Keratinocyte (primary cell): ENCODE measurements at places on chromosomes 7 and 10.

GRCh38 chr7:28395831-28396230 is 16.5 kb upstream of the CREB5 start:
- no peak overlapping the region for H3K4me3 ChIP-seq
- no peaks in the 10 kb centered on the region for H3K36me3 ChIP-seq
- H3K27ac ChIP-seq = no peak overlapping the region
- peaks cover 4% of the 10 kb centered on the region for H3K4me1 ChIP-seq
- H3K27me3 ChIP-seq = no peaks in the 10 kb centered on the region

GRCh38 chr7:17506095-17506494 is 207.6 kb downstream of the AHR start:
- no peak for DNase-seq
- H3K4me3 ChIP-seq = no peak overlapping the region
- H3K27ac ChIP-seq = no peak overlapping the region
- no peaks in the 10 kb centered on the region for H3K4me1 ChIP-seq
- H3K27me3 ChIP-seq = no peaks in the 10 kb centered on the region
- H3K36me3 ChIP-seq = no peaks in the 10 kb centered on the region

DNA sequence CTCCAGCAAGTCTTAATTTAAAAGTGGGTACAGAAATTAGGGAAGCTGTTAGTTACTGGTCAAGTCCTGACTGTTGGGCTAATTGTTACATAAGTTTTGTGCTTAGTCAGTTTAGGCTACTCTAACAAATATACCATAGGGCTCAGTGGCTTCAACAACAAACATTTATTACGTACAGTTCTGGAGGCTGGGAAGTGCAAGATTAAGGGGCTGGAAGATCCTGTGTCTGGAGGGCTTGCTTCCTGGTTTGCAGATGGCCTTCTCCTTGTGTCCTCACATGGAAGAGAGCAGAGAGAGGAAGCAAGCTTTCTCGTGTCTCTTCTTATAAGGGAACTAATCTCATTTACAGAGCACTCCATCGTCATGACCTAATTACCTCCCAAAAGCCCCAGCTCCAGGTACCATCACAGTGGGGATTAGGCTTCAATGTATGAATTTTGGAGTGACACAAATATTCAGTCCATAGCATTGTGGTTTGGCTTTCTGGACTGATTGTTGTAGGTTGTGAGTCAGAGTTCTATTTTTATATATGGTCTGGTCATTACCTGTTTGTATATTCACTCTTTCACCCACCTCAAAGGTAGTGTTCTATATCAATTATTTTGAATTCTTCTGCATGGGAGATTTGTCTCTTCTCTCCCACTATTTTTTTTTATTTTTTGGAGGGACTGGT is 17.1 kb downstream of the ST7 start:
- H3K27ac ChIP-seq = no peak overlapping the region
- peaks cover 5% of the 10 kb centered on the region for H3K4me1 ChIP-seq
- H3K27me3 ChIP-seq = no peaks in the 10 kb centered on the region

DNA sequence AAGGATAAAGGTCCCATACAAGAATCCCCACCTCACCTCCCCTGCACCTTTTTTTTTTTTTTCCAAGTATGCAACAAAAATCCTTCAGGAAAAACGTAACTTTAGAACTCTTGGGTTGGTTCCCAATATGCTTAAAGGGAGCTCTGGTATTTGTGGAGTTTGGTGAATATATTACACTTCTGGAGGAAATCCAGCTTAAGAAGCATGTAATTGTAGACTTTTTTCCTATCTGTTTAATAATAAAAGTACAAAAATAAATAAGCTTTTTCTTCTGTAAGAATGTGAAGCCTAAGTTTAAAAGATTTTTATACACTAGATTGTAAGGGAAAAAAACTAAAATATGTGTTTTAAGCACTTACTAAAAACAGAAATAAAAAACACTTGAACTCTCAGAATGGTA is 102.3 kb downstream of the SORBS1 start:
- peaks cover 8% of the 10 kb centered on the region for H3K4me1 ChIP-seq
- DNase-seq = no peak

DNA sequence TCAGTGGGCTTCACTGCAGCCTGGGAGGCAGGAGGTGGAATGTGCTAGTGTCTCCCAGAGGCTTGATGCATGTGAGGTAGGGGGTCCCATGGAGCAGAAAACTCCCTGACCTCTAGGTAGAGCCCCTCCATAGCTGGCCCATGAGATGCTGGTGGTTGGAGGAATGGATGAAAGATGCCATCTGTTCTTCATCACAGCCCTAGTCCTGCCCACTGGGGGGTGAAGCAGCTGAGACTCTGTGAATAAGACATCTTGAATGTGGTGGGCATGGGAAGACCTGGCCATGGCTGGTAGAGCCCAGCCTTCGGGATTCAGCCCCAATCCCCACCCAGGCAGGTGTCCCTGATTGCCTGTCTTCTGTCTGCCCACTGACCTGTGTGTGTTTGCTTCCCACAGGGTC is 92.5 kb downstream of the COL13A1 start:
- no peak overlapping the region for H3K4me3 ChIP-seq
- no peak overlapping the region for H3K27ac ChIP-seq
- peaks cover 6% of the 10 kb centered on the region for H3K4me1 ChIP-seq
- no peaks in the 10 kb centered on the region for H3K36me3 ChIP-seq
- DNase-seq = no peak
- H3K27me3 ChIP-seq = no peaks in the 10 kb centered on the region

DNA sequence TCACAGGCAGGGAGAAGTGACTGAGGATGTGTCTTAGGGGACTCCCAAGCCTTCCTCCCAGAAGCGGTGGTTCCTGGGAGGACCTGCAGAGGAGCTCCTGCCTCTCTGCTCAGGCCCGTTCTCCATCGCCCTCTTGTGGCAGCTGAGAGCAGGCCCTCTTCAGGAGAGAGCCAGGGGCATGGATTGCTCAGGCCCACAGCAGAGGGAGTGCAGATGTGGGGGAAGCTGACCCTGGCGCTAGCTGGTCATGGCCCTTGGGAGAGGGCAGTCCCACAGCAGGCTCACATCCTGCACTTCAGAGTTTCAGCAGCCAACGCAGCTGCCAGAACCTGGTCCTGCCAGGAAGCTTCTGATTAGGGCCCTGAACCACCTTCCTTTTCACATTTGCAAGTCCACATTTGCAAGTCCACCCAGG is 94.8 kb upstream of the TARP start:
- H3K27ac ChIP-seq = no peak overlapping the region
- no peaks in the 10 kb centered on the region for H3K36me3 ChIP-seq
- no peak overlapping the region for H3K4me3 ChIP-seq

DNA sequence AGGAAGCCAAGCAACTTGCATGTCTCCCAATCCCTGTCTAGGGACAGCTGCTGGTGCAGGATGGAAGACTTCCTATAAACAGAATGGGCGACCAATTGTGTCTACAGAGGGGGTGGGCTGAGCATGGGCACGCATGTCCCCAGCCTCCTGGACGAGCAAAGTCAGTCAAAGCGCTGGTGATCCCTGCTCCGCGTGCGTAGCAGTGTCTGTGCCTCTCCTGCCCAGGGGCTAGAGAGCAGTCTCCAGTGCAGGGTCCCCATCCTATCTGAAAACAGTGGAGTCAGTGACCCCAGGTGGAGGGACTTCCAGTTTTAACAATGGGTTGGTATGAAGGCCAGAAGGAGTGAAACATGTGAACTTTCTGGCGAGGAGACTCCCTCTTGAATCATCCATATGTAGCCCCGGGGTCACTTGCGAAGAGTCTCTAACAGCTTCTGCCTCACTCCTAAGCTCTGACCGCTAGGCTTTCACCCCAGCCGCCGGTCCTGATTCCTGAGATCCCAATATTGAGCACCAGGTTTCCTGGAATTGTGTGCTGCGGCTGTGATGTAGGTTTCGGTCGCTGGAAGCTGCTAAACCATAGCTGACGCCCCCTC is 714 bp upstream of the CASP2 start:
- no peak for DNase-seq
- H3K27ac ChIP-seq = no peak overlapping the region

DNA sequence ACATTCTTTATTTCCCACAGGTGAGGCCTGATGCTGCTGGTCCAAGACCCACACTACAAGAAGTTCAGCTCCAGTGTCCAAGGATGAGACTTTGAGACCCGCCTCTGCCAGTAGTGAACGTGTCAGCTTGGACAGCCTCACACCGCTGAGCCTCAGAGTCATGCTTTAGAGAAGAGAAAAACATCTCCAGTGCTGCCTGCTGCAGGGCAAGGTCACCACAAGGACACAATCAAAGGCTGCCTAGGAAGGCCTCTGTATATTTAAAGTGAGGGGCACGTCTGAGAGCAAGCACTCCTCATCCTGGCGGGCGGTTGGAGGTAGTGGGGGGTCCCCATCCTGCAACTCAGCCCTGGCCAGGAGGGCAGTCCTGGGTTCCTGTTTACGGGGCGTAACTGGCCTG is 19.3 kb downstream of the FGFR2 start:
- H3K4me3 ChIP-seq = no peak overlapping the region
- peaks cover 62% of the 10 kb centered on the region for H3K4me1 ChIP-seq
- H3K36me3 ChIP-seq = no peaks in the 10 kb centered on the region
- no peak for DNase-seq

GRCh38 chr7:22610263-22610662 is 110.3 kb upstream of the STEAP1B start:
- H3K36me3 ChIP-seq = no peaks in the 10 kb centered on the region

- no peaks in the 10 kb centered on the region for H3K36me3 ChIP-seq
- no peaks in the 10 kb centered on the region for H3K27me3 ChIP-seq
- no peak for DNase-seq
- no peak overlapping the region for H3K4me3 ChIP-seq
- peaks cover 47% of the 10 kb centered on the region for H3K4me1 ChIP-seq
These were observed 29.1 kb downstream of the TFPI2 start for GRCh38 chr7:93861325-93861949.

DNA sequence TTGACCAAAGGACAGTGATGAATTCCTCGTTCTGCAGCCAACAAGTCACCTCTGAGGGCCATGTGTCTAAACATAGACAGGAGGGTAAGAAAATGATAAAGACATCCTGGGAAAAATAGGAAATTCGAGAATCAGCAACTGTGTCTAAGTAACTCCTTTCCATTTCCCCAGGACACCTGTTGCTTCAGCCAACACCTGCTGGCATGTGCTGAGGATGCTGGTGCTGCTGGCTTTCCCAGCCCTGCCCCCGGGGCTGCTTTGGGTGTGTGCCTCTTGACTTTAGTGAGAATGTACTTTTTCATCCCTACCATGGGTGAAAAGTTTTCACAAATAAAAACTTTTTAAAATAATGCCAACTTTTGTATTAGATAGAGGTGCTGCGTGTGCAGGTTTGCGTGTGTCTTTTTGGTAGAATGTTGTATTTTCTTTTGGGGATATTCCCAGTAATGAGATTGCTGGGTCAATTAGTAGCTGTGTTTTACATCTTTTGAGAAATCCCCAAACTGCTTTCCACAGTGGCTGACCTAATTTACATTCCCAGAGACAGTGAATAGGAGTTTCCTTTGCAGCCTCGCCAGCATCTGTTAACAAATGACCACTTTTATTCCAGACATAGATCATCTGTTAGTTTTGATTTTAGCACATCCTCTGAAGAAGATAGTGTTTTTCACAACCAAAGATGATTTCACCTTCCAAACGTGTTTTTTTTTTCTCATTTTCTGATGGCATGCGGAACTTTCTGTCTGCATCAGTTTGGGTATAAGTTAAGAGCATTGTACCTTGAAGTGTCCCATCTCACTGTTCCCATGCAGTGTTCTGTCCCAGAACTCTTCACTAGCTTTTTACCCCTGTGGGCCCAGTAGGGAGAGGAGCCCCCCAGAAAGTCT is 104.2 kb upstream of the ACBD5 start:
- peaks cover 10% of the 10 kb centered on the region for H3K27me3 ChIP-seq
- no peak overlapping the region for H3K4me3 ChIP-seq
- no peak overlapping the region for H3K27ac ChIP-seq
- no peaks in the 10 kb centered on the region for H3K4me1 ChIP-seq

DNA sequence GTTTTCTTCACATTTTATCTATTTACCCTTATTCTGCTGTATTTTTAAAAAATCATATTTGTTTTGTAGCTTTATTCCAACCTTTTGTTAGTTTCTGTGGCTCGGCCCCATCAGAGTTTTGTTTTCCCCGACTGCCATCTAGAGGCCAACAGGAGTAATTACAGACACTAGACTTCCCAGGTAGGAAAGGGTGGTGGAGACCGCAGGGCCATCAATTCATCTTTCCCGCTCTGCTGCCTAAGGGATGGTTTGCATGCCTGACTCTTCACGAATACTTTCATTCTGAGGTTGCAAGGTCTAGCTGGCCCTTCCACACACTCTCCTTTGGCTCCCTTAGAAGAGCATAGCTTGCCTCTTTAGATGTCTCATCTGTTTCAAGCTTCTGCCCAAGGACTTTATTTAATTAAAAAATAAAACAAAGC is 38.3 kb downstream of the LYZL2 start:
- peaks cover 5% of the 10 kb centered on the region for H3K27me3 ChIP-seq
- H3K4me3 ChIP-seq = no peak overlapping the region
- H3K27ac ChIP-seq = no peak overlapping the region
- H3K36me3 ChIP-seq = no peaks in the 10 kb centered on the region
- no peak for DNase-seq
- no peaks in the 10 kb centered on the region for H3K4me1 ChIP-seq

DNA sequence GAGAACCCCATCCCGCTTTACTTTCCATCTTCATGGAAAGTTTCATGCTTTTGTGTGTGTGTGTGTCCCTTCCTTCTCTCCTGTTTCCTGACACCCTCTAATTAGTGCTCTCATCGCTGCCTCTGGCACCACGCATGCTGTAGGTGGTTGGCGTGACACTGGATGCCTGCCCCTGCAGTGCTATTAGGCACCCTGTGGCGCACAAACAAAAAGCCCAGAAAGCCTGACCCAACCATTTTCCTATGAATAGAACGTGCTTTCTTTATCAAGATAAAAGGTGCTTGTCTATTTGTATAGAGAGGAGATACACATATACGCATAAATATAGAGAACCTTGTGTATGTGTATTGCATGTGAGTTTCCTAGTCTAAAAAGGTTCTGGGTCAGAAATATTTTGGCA is 120.8 kb upstream of the CDCA7L start:
- H3K36me3 ChIP-seq = no peaks in the 10 kb centered on the region
- H3K27me3 ChIP-seq = peaks cover 6% of the 10 kb centered on the region
- no peak overlapping the region for H3K4me3 ChIP-seq
- no peak for DNase-seq

- H3K4me3 ChIP-seq = no peak overlapping the region
- no peaks in the 10 kb centered on the region for H3K4me1 ChIP-seq
- no peak for DNase-seq
These were observed 20.0 kb downstream of the TMEM273 start for GRCh38 chr10:49168171-49168540.

- H3K36me3 ChIP-seq = no peaks in the 10 kb centered on the region
- no peaks in the 10 kb centered on the region for H3K27me3 ChIP-seq
- DNase-seq = no peak
- no peak overlapping the region for H3K27ac ChIP-seq
- H3K4me1 ChIP-seq = no peaks in the 10 kb centered on the region
- H3K4me3 ChIP-seq = no peak overlapping the region
These were observed 187.0 kb downstream of the PCDH15 start for GRCh38 chr10:54614072-54614471.

- H3K4me1 ChIP-seq = no peaks in the 10 kb centered on the region
- H3K27me3 ChIP-seq = no peaks in the 10 kb centered on the region
- no peak for DNase-seq
- no peak overlapping the region for H3K27ac ChIP-seq
- no peaks in the 10 kb centered on the region for H3K36me3 ChIP-seq
- no peak overlapping the region for H3K4me3 ChIP-seq
These were observed 52.9 kb upstream of the SHH start for GRCh38 chr7:155864991-155865690.

- H3K4me3 ChIP-seq = no peak overlapping the region
- H3K36me3 ChIP-seq = no peaks in the 10 kb centered on the region
- DNase-seq = no peak
- no peaks in the 10 kb centered on the region for H3K4me1 ChIP-seq
- H3K27me3 ChIP-seq = no peaks in the 10 kb centered on the region
These were observed 49.1 kb upstream of the C1QL3 start for GRCh38 chr10:16570731-16571130.

GRCh38 chr7:71972534-71972933 is 439.6 kb downstream of the CALN1 start:
- no peak overlapping the region for H3K27ac ChIP-seq
- H3K36me3 ChIP-seq = no peaks in the 10 kb centered on the region
- no peaks in the 10 kb centered on the region for H3K4me1 ChIP-seq
